C1 segment of cervical spinal cord (tissue), 14 donors: ENCODE measurements at places on chromosomes 1 and 21.

GRCh38 chr1:156279837-156280236 is 2.8 kb downstream of the SMG5 start:
- DNase-seq: no peak

- no peak for DNase-seq
Measured at GRCh38 chr1:12556368-12556930, 61.6 kb downstream of the DHRS3 start.

DNA sequence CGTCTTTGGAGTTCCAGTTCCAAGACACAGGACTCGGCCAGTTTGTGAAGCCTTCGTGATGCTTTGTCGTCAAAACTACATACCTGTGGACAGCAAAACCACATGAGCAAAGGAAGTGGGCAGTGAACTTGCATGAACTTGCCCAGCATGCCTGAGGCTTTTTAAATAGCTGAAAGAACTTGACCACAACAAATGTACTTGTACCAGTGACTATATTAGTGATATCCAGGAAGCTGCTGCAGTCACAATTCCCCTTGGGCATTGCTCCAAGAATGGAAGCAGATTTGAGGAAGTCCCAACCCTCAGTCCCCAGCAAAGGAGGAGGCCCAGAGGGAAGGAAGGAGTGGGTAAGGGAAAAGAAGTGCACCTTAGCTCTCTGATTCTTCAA is 2.6 kb downstream of the FUCA1 start:
- no peak for DNase-seq

DNA sequence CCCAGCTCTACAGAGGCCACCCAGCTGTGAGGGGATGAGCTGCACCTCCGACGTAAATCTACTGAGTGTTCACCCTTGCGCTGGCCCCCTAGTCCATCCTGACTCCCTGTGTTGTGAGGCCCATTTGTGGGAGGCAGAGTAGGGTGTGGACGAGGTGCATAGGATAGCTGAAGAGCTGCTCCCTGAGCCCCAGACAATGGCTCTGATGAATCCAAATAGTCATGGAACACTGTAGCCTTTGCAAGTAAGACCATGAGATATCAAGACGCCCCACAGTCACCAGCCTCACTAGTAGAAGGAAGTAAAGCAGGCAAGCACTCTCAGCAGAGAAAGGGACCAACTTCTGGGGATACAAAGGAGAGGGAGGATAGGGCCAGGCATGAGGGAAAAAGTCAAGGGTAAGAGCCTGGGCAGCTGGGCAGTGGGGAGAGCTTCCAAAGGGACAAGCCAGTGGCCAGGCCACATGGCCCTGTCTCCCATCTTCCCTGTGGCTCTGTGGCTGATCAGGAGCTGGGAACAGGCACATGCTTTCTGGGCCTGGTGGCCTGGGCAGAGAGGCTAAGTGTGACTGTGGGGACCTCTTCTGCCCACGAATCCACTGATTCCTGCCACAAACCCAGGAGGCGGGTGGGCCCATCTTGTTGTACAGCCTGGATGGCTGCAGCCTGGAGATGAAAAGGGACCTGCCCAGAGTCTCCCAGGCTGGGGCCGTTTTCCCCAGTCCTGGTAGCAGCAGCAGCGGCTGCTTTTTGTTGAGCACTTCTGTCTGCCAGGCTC is 55.5 kb upstream of the EPS8L3 start:
- no peak for DNase-seq

GRCh38 chr21:37917612-37918011 is 1.4 kb upstream of the KCNJ6 start:
- DNase-seq: no peak

DNA sequence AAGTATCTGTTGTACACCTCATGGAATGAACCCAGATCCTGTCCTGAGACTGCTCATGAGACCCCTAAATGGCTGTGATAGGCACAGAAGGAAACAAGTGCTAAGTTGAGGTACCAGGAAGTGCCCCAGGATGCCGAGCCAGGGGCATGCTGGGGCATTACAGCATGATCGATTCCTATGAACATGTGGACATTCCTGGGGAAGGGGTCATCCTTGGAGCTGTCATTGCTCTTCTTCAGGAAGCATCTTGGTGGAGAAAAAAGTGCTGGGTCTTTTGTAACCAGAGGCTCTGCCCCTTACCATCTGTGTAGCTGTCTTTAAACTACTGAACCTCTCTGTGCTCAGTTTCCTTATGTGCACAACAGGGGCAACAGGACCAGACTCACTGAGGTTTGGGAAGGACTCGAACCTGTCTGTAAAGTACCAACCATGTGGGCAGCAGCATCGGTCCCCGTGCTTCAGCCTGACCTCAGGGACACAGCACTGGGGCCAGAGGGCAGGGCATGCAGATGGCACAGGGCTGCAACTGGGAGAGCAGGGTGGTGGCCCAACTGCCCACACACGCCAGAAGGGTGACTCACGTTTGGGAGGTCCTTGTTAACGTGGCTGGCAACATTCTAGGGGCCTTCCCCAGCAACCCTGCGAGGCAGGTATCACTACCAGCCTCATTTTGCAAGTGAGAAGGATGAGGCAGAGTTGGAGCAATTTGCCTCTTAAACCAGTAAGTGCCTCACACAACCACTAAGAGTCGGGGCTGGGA is 142.3 kb upstream of the EDN2 start:
- DNase-seq: no peak

DNA sequence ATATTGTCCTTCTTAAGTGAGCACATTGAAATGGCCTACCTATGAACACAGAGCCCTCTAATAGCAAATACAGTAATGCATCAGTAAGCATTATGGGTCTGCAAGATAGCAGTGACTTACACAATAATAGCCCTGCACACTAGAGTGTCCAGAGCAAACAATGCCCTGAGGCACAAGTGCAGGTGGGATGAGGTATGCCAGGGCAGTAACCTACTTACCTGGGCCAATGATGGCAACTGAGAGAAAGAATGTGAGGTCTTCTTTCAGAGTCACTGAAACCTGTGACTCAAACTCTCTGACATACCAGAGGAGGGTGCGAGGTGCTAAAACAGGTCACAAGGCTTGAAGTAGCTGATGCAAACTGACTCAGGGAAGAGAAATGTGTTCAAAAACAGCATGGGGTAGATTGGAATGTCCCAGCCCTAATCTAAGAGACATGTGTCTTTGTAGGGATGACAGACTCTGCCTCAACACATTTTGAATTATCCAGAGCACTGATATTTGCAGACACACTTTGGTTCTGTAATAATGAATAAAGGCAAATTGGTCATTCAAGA is 168.5 kb upstream of the RUNX1 start:
- DNase-seq: no peak
